ENCODE measurements at places on chromosomes 5 and 9.

GRCh38 chr9:38181866-38182265 is 112.8 kb upstream of the SHB start:
- no peak for DNase-seq

GRCh38 chr5:56405116-56405908 is 172.2 kb upstream of the ANKRD55 start:
- DNase-seq, result no peak

DNA sequence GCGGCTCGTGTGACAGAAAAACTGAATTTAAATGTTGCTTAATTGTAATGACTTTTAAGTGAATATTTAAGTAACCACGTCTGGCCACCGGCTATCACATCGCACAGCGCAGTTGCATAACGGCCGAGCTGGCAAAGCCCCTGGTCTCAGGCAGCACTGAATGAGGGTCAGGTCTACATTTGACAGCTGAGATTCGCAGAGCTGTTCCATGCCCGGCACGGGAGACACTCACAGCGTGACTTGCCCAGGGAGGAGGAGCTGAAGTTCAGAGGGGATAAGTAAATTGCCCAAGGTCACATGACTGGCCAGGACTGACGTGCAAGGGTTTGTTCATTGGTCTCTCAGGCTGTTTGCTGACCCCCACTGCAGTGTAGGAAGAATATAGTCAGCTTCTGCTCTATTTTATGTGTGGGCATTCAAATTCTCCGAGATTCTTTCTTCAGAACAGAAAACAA is 17.4 kb upstream of the COL5A1 start:
- DNase-seq, result no peak

DNA sequence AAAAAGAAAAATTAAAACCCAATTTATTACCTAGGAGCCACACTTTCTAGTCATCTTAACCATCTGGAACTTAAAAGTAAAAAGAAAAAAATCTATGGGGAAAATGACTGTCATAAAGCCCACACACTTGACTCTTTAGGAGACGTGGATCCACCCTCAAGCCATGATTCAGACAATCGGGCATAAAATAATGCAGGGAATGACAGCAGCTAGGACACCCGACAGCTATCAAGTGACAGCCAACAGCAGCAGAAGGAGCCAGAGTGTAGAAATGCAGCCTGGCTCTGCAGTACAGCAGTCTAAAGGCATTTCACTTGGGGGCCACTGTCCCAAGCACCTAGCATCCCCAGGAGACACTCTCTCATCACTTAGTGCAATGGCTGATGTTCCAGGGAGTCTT is 226.9 kb downstream of the CAAP1 start:
- no peak for DNase-seq

DNA sequence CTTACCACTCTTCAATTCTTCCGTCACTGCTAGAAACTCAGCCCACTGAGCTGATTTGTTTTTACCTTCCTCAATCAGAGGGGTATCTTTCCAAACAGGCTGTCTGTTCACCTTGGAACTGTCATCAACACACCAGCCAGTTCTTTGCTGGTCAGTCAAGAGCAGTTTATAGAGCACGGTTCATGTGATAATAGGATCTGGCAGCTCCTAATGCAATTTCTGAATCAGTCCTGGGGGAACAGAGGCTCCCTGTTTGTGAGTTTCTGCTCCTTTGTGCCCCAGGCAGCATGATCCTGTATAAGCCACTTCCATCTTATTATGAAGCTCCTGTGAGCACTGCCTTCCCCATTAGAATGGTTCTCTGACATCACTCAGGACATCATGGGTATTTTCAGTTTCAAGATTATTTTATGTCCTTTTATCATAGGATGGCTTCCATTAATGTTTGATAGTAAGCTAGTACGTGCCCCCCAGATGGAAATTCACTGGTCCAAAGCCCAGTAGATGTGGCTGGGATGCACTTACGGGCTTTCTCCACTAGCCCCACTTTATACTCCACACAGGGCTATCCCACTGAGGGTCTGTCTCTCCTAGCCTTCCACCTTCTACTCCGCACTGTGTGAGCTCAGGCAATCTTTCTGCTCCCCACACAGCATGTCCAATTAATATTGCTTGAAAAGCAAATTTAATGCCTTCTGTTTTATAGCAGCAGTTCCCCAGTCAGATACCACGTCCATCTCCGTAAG is 85.5 kb upstream of the SPIN1 start:
- no peak for DNase-seq

DNA sequence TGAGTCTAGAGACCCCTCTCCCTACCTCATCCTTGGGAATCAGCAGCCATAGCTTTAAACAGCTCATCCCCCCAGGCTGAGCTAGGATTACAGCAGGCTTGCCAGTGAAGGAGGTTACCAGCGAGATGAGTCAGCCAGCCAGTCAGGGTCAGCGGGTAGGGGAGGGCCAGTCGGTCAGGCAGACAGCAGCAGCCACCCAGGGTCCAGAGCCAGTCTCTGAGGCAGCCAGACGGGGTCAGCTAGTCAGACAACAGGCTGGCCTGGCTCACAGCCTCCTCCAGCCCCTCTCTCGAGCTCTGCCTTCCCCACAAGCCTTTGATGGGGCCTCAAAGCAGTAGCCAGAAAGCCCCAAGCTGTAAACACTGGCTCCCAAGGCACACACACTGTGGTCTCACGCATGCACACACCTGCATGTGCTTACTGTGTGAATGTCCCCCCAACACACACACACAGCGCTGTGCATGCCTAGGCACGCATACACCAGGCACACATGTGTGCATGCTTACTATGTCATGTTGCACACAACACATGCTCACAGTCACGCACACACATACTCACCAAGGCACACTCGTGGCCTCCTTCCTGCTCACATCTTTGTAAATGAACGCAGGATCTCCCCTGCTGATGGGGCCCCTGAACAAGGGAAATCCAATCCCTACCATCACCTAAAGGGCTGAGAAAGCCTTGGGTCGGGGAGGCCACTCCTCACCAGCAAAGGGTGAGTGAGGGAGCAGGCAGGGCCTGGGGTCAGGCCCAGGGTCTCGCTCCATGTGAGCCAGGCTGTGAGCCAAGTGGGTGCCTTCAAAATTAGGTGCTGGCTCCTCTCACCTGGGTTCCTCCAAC is 28.2 kb upstream of the CPLX2 start:
- no peak for DNase-seq

DNA sequence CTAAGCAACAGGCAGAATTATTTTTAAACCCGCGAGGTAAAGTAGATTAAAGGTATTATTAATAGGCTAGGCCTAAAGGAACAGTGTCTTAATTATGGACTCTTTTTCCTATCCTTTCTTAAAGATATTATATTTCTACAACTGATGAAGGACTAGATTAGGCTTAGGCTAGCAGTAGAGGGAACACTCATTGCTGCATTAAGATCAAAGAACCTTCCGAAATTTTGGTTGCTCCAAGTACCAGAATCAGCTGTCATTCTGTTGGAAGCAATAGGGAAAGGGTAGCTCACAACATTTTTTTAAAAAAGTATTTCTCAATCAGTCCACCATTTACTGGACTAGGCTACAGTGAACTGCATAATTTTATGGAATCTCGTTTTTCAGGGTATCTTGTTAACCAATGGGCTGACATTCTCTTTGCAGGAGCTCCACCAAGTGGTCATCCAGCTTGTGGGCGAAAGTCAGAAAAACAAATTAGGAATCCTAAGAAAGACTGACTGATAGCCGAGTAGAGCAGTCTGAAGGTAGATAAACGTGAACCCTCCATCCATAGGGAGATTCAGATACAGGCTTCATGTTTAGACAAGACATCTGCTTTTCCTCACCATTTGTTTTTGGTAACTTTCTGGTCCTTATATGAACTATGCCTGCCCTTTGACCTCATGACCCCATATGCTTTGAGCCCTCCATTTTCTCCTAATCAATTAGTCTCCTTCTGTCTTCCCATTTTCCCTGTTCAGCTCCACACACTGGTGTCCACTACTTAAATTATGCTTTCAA is 103.6 kb upstream of the CHD1 start:
- no peak for DNase-seq

Data from activated gamma-delta T cell treated with Interleukin-2 at 50 U/mL for 16 hours (primary cell).